EL (cell line): ENCODE measurements at places on chromosomes 12 and 14.

GRCh38 chr14:99522934-99523703 lies 41.9 kb downstream of the CCNK start:
- peak; percentile 28 for DNase-seq

DNA sequence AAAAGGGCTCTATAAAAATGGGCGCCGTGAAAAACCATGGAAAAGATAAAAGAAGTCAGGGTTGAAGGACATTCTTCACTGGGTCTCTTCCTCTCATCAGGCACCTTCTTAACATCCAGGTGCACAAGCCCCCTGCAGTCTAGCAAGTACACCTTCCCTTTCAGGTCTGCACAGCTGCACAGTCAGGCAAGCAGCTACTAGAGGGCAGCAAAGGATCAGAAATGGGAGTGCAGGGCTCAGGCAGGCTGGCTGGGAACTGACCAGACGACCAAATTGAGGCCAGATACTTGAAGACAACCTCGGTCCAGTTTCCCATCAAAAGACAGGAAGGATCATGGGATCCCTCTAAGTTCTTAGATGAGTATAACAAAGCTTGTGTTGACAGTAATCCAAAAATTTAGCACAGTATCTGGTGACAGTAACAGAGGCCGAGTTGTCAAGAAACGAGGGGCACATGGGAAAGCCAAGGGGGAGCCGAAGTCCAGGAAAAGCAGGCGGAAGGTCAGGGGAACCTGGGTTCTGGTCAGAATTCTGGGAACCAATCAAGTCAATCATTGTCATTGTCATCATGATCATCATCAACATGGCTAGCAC lies 10.1 kb upstream of the GRIP1 start:
- DNase-seq = peak; percentile 13

DNA sequence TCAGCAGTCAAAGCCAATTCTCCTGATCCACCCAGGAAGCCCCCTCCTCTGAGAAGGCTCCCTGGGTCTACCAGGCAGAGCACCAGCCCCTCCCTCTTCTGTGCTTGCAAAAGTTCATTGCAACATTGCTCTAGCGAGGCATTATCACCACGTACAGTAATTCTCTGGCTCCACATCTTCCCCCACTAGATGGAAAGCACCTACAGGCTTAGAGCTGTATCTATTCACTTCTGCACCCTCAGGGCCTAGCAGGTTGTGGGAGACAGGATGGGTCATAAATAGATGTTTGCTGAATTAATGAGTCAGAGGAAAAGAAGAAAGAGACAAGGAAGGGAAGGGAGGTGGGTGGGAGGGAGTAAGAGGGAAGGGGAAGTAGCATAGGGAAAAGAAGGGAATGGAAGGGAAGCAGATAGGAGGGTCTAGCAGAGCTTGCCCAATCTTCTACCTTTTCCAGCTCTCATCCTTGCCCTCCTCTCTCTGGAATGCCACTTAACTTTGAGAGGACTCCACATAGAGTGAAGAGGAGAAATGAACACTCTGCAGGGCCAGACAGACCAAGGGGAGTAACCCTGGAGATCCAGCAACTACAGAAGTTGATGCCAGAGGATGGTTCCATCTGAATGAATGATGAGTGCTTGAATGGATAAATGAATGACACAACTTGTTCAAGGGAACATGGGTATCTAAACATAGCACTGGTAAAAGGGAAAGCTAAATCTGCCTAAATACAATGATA lies 42.0 kb upstream of the NT5DC3 start:
- DNase-seq = no peak

GRCh38 chr12:94327809-94328208 lies 131.9 kb downstream of the CEP83 start:
- no peak for DNase-seq

GRCh38 chr14:92704036-92704804 lies 44.2 kb downstream of the LGMN start:
- DNase-seq = no peak

- DNase-seq = peak; percentile 89
Observed at GRCh38 chr12:94098466-94098865, 49.9 kb upstream of the PLXNC1 start.

DNA sequence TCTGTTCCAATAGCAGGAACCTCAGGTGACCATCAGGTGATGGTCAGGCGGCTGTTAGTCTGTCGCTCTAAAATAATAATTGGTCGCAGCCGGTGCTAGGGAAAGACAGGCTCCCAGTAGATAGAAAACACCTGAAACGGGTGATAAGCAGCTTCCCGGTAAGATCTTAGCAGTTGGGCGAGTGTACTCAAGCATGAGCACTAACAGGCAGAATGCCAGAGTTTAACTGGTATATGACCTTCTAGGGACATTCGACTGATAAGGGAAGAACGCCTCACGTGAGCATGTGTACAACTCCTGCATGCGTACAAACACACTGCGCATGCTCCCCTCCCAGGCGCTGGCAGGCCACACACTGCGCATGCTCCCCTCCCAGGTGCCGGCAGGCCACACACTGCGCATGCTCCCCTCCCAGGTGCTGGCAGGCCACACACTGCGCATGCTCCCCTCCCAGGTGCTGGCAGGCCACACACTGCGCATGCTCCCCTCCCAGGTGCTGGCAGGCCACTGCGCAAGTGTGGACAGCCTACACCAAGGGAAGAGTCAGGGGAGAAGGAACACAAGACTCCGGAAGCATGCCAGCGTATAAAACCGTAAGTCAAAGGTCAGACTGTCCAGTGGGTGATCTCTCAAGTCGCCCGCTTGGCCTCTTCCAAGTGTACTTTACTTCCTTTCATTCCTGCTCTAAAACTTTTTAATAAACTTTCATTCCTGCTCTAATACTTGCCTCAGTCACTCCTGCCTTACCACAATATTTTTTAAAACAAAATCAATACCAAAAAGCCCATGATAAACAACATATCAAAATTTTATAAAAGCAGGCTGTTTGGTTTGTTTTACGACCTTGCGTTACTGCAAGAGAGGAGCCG lies 24.5 kb downstream of the GPRC5D start:
- DNase-seq = no peak

DNA sequence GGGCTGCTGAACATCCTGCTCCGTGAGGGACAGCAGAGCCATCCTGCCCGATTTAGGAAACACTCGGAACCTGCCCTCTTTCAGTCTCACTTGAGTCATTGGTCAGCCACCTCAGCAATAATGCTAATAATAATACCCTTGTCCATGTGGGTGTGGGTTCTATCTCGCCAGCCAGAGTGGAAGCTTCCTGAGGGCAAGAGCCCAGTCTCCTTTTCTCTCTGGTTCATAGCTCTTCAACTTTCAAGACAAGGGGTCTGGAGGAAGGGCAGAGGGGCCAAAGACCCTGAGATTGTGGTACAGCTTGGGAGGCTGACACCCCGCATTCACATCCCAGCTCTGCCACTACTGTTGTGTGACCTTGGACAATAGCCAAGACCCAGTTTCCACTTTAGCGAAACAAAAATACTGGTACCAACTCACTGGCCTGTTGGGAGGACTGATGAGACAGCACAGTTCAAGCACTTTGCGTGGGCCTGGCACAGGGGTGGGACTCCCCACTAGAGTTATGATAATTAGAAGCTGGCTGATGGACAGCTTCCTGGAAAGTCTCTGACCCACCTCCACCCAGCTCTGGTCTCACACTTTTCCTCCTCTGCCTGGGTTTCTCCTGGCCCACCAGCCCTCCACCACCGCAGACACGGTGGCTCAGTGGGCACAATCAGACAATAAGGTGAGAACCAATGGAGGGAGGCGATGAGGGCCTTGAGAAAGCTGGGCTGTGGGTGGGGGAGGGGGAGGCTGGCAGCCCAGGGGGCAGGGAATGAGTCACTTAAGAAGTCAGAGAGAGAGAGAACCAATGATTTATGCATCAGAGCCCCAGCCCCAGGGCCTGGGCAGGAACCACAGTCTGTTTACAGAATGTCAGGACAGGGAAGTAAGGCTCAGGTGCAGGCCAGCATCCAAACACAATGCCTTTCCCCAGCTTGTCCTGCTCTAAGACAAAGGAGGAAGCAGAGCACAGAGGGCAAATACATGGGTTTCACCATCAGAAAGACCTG lies 9.6 kb downstream of the FAIM2 start:
- DNase-seq = peak; percentile 59
